ENCODE measurements at places on chromosomes 7 and 10.

DNA sequence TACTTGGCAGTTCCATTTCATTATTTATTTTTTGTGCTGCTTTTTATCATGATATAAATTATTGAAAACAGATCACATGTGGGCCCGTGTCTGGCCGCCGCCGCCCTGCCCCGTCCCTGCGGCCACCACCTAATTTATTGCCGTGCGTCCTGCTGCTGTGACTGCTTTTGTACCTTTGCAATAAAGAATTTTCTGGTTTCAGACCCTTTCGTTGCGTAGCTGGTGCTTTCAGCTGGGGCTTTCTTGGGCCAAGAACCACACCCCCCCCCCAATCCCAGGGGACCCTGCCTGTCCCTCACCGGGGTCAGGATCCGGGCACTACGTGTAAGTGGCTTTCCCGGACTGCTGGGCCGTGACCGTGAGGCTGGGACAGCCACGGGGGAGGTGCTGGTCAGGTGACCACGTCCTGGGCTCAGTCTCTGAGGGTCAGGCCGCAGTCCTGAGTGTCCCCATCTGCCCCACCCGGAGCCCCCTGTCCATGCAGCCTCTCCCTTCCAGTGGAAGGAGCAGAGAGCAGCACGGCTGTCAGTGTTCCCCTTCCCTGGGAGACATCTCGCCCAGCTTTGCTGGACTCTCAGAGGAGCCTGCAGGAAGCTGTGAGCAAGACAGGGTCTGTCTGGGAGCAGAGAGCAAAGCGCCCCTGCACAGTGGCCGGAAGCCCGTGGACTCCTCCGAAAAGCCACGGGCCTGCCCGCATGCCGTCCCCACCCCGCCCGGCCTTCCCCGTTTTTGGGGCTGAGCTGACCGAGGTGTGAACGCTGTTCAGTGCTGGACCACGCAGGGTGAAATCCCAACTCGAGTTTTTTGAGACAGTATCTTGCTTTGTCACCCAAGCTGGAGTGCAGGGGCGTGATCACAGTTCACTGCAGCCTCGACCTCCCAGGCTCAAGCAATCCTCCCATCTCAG is 12.6 kb downstream of the MAFK start:
- DNase-seq, result no peak

- DNase-seq, result no peak
Measured at GRCh38 chr10:86506499-86506898, 15.1 kb downstream of the WAPL start.

- DNase-seq, result no peak
Measured at GRCh38 chr7:157558875-157559595, 222.2 kb downstream of the DNAJB6 start.

DNA sequence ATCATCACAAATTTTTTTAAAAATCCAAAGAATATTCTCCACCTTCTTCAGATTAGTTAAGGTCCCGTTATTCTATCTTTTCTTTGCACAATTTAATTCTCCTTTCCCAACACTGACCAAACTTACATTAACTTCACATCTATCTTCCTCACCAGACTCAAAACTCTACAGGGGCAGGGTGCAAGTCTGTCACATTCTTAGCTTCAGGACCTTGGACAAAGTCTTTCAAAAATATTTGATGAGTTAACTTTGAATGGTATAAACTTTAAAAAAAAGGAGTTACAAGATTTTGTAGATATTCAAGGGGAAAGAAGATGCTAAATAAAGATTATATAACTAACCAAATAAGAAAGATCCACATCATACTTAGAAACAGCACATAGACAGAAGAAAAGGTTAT is 132.7 kb downstream of the ZNF438 start:
- no peak for DNase-seq

- no peak for DNase-seq
Measured at GRCh38 chr7:94029976-94030375, 25.8 kb upstream of the BET1 start.

DNA sequence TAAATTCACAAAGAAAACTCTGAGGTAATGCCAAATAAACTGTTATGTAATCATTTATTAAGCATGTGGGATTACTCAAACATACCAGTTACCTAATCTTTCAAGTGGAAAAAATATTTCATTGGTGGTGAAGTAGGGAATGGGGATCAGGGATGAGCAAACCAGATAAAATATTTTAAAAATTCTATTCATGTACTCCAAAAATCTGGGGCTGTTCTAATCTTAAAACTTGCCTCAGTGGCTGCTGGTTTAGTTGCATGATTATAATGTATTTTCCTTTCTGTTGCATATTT is 19.5 kb downstream of the LMOD2 start:
- no peak for DNase-seq

DNA sequence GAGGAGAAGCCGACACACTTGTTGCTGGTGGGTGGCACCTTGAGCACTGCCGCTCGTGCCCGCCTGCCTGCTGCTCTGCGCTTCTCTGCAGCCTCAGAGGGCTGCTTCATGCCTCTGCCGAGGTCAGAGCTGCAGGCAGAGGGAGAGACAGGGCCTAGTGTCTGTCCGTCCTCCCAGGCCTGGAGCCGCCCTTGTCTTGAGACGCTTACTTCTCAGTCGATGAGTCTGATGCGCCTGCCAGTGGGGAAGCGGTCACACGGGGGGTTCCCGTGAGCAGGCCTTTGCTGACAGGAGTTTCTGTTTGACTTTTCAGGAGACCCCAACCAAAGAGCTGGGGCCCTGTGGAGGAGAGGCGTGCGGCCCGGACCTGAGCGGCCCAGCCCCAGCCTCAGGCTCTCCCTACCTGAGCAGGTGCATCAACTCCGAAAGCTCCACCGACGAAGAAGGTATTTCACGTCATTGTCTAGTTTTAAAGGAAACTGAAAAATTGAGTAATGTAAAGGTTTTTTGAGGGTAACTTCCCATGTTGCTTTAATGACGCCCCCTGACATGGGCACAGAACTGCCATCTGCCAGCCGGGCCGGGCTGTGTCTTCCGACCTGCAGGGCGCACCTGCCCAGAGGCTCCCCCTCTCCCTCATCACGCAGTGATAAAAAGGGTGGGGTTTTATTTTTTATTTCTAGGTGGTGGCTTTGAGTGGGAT is 7.8 kb upstream of the BHLHA15 start:
- no peak for DNase-seq

GRCh38 chr10:24269476-24269875 is 60.5 kb downstream of the KIAA1217 start:
- no peak for DNase-seq

- no peak for DNase-seq
Measured at GRCh38 chr7:52771177-52771576, 264.3 kb upstream of the POM121L12 start.

- DNase-seq, result no peak
Measured at GRCh38 chr7:90726120-90726519, 130.0 kb downstream of the CDK14 start.

DNA sequence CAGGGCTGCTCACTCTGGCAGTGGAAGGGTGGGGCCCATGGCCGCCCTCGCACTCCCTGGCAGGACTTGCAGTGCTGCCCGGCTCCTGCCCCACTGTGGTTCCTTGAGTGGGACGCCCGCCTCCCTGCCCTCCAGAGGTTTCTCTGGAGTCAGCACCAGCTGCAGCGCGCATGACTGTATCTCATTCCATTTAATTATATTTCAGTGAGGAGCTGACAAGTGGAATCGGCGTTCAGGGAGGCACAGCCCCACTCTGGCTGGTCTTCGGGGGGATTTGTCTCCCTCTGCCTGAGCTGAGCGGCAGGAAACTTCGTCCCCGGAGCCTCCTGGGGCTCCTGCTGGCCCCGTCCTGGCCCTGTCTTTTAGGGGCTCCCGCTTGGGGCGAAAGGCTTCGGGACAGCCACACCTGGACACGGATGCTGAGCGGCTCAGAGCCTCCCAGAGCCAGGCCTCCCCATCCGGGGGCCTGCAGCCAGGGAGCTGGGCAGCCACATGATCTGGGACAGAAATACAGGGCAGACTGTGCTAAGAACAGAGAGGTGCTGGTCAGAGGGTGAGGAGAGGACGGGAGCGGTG is 75.3 kb upstream of the NKX6-2 start:
- no peak for DNase-seq

- no peak for DNase-seq
Measured at GRCh38 chr7:121271098-121271497, 57.7 kb upstream of the WNT16 start.

DNA sequence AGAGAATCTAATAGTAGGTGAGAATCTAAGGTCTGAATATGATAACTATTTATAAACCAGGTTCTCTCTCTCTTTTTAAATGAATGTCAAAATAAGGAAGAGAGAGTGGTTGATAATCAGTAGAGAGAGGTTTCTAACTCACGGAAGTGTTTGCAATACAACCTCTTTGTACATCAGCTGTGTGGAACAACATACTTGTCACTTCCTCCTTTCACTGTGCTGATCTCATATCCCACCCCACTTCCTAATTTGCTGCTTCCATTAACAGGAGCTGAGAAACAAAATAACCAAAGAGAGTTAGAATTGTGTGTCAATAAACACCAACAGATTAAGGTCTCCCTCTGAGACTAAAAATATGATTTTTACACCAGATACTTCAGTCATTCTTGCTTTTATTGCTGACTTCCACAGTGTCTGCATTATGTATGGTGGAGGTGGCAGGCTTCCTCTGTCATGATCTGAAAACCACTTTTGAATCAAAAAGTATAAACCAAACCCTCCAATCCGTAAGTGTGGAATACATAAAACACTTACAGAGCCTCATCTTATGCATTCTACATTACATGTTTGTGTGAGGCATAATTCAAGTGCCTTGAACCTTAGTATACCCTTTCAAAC is 25.0 kb downstream of the CACUL1 start:
- DNase-seq, result no peak

- DNase-seq, result no peak
Measured at GRCh38 chr10:111706331-111706730, 477.2 kb downstream of the GPAM start.

DNA sequence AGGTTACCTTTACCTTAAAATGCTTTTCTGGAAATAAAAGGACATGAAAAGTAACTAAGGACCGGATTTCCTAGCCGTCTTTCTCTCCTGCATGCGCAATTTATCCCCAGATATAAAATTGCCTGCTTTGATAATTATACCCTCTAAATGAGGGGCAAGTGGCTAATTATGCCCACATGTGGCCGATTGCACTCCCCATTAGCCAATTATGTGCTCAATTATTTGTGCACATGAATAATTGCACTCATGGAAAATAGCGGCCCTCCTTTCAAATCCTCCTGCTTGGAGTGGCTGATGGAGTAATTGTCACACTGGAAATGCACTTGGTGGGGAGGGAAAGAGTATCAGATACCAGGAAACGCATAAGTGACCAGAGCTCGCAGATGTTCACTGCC is 66.4 kb upstream of the ATRNL1 start:
- DNase-seq, result no peak

GRCh38 chr7:155842496-155843265 is 30.4 kb upstream of the SHH start:
- DNase-seq, result no peak

DNA sequence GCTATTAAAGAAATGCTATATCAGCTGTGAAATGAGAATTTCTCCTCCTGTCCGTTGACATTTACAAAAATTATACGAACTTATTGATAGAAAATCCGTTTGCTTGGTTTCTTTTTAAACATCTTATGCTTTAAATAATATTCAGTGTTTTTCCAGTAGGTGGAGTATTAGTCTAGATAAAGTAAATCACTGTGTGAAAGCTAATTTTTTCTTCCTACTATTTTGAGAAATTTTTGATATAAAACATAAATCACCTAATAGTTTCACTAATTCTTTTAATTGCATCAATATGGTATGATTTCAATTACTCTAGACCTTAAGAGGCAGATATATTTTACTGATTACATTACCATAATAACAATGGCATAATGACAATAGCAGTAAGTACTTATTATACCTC is 335.2 kb upstream of the C7orf33 start:
- DNase-seq, result no peak

- no peak for DNase-seq
Measured at GRCh38 chr7:79403451-79403850, 50.0 kb downstream of the MAGI2 start.

DNA sequence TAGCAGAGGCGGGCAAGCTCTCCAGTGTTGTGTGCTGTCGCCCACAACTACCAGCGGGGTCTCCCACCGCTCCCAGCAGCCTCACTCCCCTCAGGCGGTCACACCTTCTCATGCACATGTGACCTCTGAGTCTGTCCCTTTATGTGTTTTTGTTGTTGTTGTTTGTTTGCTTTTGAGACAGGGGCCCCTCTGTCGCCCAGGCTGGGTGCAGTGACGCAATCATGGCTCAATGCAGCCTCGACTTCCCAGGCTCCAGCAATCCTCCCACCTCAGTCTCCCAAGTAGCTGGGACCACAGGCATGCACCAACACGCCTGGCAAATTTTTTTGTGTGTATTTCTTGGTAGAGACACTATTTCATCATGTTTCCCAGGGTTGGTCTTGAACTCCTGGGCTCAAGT is 1.5 kb downstream of the CPSF4 start:
- no peak for DNase-seq

DNA sequence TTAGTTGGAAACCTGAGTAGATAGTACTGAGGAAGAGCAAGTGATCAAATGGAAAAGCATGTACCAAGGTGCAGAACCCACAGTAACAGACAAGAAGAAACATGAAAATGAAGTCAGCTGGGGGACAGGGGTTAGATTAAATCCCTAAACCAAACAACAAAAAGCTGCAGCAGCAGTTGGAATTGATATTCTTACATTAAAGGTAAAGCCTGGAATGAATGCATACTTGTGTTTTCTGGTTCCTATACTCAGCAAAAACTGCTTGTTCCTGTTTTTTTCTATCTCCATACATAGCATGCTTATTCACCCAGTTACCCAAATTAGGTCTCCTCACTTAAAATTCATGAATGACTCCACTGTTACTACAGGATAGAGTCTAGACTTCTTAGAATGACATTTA is 92.4 kb downstream of the TPST1 start:
- no peak for DNase-seq

DNA sequence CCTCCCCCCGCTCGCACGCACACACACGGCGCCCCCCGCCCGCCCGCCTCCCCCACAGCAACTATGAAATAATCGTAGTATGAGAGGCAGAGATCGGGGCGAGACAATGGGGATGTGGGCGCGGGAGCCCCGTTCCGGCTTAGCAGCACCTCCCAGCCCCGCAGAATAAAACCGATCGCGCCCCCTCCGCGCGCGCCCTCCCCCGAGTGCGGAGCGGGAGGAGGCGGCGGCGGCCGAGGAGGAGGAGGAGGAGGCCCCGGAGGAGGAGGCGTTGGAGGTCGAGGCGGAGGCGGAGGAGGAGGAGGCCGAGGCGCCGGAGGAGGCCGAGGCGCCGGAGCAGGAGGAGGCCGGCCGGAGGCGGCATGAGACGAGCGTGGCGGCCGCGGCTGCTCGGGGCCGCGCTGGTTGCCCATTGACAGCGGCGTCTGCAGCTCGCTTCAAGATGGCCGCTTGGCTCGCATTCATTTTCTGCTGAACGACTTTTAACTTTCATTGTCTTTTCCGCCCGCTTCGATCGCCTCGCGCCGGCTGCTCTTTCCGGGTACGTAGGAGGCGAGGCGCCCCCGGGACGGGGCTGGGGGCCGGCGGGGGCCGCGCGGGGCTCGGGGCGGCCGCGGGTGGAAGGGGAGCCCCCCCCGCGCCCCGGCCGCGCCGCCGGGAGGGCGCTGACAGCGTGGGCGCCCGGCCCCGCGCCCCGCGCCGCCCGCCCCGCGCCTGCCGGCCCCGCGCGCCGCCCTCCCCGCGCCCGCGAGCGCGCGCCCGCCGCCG is 441 bp downstream of the BMI1 start:
- DNase-seq, result peak; percentile 54

GRCh38 chr7:66204822-66205740 is at the start of gene TPST1:
Gene TPST1, plus strand, starts transcription at chr7:66205334. Its CDS starts 35,092 bp downstream, at chr7:66240426.
- peak; percentile 72 for DNase-seq

GRCh38 chr10:70601746-70602145 is 795 bp downstream of the PRF1 start:
- no peak for DNase-seq

- DNase-seq, result no peak
Measured at GRCh38 chr10:18498998-18499397, 152.4 kb downstream of the NSUN6 start.

GRCh38 chr7:121012919-121013318 is 24.4 kb downstream of the CPED1 start:
- DNase-seq, result no peak
